ENCODE measurements at places on chromosomes 2 and 18.

DNA sequence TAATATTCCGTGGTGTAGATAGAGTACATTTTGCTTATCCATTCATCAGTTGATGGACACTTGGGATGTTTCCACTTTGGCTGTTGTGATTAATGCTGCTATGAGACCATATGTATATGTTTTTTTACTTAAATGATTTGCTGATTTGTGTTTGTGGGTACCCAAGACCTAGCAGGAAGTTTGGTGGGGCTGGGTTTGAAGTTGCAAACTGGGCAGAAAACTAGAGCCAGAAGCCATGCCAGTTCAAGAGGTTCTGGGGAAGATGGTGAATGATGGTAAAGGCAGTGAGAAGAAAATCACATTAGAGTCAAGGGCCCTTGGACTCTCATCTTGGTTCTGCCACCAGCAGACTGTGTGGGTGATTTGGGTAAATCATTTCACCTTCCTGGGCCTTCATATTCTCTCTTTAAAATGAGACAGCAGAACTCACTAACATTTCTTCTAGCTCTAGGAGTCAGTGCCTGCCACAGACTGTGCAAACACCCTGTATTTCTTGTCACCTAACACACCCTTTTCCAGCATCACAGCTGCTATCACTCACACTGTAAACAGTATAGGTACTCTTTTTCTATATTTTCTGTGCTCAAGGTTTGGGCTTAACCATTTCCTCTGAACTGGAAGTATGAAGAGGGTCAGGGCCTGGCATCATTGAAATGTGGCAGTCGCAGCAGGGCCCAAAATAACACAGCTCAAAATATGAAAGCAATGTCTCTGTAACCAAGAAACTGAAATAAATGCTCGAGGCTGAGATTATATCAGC lies 8.4 kb upstream of the CTLA4 start:
- no peak for DNase-seq

- DNase-seq, result no peak
Observed at GRCh38 chr2:49255409-49255971, 101.2 kb upstream of the FSHR start.

- no peak for DNase-seq
Observed at GRCh38 chr18:45741056-45741455, 17.1 kb downstream of the SLC14A1 start.

GRCh38 chr2:131431336-131431735 lies 44.6 kb upstream of the TUBA3D start:
- DNase-seq, result no peak

DNA sequence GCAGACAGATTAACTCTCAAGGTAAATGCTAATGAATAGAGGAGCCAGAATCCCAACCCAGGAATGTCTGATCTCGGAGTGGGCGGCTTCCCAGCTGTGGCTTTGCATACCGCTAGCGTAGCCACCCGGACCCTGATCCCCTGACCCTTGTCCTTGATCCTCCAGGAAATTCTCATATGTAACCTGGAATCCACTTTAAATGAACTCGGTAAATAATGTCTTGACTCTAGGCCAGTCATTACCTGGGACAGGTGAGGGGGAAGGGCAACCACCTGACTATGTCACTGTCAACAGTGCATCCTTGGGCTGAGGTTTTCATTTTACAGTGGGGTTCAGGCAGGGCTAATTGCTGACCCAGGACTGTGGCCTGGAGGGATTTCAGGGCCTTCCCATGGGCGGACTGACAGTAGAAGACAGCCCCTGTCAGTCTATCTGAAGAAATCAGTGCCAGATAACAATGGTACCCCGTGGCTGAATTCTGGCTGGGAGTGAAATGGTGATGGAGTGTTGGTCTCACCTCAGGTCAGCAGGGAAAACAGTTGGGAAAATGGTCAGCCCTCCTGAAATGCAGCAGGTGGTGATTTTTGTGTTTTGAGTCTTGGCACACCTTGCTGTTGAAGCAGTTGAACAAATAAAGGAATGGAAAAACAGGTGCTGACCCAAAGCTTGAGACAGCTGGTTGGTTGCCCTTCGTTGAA lies 9.6 kb downstream of the ACKR3 start:
- DNase-seq, result no peak

DNA sequence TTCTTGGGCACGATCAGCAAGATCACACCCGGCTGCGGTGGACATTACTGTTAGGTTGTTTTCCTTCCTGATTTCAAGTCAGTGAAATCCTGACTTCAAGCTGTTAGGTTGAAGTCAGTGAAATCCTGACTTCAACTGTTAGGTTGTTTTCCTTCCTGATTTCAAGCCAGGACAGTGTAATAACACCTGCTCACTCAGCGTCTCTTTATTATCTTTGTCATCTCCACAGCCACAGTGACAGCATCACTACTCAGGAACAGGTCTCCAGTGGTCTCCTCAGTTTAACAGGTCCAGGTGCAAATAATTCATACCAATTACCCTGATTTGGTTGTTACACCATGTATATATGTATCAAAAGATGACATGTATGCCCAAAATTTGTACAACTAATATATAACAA lies 208.1 kb upstream of the REG3G start:
- no peak for DNase-seq

- no peak for DNase-seq
Observed at GRCh38 chr18:51867767-51868166, 472.2 kb upstream of the DCC start.

DNA sequence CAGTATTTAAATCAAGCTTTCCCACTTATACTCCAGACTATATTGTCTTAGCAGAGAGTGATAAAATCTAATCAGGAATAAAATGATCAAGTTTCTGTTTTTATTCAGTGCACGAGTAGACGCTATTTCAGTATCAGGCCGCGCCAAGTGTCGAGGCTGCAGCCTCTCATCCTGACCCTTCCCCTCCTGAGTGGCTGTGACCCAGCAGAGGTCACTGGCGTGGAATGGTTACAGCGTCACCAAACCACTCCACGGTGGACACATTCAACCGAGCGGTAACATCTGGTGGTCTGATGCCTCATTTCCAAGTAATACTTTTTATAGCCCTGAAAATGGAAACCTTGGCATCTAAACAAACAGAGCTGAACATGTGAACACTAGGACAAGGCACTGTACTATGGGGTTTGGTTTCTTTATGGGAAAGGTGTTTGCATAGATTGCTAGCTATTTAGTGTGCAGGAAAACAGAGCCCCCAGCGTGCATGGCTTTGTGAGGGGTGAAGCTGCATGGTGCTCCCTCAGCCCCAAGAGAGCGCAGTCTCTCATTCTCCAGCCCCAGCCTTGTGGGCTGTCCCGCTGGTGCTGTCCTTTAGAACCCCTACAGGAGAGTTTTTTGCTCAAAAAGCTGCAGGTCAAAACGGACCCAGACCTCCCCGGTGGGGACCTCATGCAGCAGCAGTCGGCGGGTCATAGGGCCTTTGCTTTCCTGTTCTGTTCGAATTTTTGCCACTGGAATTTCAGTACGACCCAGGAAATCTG lies 28.4 kb downstream of the FAM228A start:
- DNase-seq, result no peak

GRCh38 chr2:10254373-10255188 lies 48.1 kb upstream of the HPCAL1 start:
- DNase-seq, result no peak

GRCh38 chr2:2650608-2651375 lies 319.7 kb upstream of the MYT1L start:
- no peak for DNase-seq

- no peak for DNase-seq
Observed at GRCh38 chr2:47309952-47310800, 92.8 kb upstream of the MSH2 start.

DNA sequence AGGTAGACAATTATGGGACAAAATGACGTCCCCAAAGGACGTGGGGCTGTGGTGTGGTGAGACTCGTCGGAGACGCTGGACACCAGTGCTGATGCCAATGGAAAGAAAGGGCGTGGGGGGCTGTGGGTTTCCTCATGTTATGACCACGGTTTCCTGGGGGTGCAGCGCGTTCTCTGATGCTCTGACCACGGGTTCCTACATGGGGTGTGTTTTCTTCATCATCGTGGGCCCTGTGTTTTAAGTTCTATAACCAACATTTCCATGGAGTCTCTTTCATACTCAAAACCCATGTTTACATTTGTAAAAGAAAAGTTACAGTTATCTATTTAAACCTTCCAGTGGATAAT lies 141.6 kb downstream of the RTP5 start:
- DNase-seq, result no peak

DNA sequence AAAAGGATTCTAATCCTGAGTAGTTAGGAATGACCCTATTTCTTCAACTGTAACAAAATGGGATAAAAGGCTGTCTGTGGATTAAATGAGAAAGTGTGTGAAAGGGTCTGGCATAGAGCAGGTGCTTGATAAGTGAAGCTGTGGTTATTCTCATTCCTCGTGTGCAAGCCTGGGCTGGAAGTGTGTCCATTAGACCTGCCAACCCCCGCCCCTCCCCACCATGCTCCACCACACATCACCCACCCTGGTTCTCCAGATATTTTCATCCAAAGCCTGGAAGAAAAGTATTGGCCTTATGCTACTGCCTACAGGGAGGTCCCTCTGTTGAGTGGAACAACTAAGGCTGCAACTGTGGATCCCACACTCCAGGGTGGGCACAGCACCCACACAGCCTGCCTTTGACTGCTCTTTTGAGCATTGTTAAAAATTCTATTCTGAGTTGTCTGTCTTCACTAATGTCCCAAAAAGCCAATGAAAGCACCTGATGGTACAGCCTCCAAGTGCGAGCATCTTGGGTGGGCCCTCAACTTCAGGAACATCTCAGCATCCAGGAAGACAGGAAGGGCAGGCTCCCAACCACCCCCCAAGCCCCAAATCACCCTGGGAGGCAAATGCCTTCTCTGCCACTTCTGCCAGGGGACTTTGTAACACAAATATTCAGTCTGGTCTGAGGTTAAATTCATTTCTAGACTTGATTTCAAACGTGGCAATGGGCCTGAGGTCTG lies 102.8 kb upstream of the PPP1CB start:
- no peak for DNase-seq

DNA sequence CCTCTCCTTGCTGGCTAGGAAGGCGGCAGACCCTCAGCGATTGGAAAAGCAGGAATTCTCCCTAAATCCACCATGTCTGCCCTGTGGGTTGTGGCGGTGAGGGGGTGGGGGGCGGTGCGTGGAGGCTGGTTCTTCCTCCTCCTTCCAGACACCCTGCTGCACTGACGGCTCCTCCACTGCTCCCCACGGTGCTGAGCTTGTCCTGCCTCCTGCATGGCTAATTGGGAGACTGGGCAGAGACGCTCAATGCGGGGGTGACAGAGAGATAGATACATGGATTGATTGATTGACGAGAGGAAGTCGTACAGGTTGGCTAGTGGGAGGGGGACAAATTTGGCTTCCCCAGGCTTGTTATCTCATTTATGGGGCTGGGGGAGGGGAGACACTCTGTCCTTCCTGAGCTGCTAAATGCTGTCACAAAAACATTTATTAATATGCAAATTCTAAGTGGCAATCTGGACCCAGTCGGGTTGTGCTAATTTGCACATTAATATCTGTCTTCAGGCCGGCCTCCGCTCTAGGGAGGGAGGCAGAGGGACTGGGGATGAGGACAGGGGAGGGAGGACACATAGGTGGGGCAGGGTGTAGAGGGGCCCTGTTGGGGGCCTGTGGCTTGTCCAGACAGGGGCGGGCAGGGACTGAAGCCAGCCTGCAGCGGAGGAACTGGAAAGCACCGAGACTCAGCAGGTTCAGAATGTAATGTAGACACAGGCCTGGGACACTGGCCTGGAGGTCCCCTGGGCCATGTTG lies 181.6 kb downstream of the CELF4 start:
- no peak for DNase-seq

DNA sequence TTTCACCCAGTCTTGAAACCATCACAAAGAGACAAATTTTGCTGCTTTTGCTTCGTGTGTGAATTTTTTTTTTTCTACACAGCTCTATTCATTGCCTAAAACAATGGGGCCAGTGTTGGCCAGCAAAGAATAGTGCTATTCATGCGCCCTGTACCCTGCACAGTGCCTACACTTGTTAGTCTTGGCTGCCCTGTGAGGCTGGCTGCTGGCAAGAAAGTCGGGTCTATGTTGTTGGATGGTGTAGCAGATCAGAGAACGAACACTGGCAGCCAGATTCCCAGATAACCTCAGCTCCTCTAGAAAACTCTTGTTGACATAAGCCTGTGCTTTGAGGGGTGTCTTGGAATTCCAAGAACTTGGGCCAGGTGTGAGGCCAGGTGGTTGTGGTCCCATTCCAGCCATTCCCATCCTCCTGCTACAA lies 455.7 kb upstream of the TCF4 start:
- peak; percentile 94 for DNase-seq

- DNase-seq, result no peak
Observed at GRCh38 chr18:9069601-9070000, 32.9 kb upstream of the NDUFV2 start.

DNA sequence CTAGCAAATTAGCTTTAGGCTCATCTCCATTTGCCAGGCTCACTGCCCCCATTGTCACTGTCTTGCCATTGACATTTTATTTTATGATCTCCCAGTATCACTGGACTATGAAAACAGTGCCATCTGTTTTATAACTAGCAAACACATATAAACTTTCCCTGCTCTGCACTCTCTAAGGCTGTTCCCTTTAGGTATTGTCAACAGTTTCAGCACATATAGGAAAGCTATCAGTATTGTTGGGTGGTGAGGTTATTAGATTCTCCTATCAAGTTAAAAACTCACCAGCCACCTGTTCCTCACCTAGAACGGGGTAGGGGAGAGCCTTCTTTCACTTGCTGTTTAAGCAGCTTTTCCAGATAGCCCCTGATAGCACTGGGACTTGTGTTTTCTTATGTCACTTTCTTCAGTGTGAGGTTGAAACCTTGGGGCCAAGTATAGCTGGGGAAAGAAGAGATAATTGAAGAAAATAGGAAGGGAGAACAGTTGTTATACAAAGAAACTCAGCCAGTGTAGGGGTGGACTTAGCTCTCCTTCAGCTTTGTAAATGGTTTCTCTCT lies 32.5 kb downstream of the CFLAR start:
- no peak for DNase-seq

GRCh38 chr18:73199151-73199550 lies 331.4 kb upstream of the NETO1 start:
- DNase-seq, result no peak

- no peak for DNase-seq
Observed at GRCh38 chr2:71617266-71617665, 163.9 kb downstream of the DYSF start.

DNA sequence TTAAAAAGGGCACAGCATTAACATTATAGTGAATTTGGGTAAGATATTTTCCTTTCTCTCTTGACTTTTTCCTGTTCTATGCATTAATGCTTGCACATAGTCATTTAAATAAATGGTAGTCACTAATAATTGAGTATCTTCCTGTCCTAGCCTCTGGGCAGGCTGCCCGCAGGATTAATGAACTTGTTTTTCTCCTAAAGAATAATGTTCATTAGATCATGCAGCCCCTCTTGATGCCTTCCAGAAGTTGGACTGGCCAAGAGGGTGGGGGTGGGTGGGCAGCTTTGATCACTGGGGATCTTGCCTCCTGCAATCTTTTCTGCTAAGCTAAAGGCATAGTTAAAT lies 514.5 kb upstream of the CDH2 start:
- no peak for DNase-seq

Measured in anterior cingulate cortex (tissue), 58 donors.